ENCODE measurements at places on chromosomes 12 and 14.

DNA sequence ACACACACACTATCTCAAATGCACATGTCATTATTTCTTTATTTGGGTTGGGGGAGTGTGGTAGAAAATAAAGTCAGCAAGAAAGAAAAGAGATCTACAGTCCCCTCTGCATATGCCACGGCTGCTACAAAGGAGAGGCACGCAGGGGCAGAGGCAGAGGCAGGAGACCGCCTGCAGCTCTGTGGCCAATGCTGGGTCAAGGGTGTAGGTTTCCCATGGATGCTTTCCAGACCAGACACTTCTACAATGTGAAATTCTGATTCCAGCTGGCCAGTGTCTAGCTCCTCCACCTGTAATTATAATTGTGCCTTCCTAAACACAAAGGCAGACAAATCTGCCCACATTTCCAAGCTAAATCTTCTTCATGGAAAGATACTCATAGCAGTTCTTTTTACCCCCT, 19.2 kb downstream of the VPS37B start:
- peak; percentile 39 for DNase-seq

- DNase-seq: no peak
Observed at GRCh38 chr12:32483499-32483898, 84.1 kb downstream of the FGD4 start.

DNA sequence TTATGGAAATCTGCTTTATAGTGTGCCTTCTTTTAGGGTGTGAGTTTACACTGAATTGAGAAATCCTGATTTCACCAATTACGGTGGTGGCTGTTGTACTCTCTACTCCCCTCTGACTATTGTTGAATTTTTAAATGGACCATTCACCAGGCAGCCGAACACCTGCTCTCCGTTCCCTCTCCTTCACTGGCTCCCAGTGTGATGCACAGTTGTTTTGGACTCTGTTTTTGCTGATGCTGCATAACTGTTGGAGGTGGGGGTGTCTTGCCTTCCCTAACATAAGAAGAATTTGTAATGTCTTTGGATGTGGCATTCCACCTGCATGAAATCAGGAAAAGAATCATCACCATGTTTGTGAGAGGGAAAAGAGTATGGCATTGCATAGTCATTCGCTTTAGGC, 341.2 kb downstream of the SNAPC1 start:
- no peak for DNase-seq

- DNase-seq: no peak
Observed at GRCh38 chr14:100320157-100320856, 2.8 kb upstream of the SLC25A47 start.

GRCh38 chr12:40691913-40692764, at the start of gene CNTN1:
Gene CNTN1 (plus strand): TSS chr12:40692439.
- DNase-seq: peak; percentile 16

DNA sequence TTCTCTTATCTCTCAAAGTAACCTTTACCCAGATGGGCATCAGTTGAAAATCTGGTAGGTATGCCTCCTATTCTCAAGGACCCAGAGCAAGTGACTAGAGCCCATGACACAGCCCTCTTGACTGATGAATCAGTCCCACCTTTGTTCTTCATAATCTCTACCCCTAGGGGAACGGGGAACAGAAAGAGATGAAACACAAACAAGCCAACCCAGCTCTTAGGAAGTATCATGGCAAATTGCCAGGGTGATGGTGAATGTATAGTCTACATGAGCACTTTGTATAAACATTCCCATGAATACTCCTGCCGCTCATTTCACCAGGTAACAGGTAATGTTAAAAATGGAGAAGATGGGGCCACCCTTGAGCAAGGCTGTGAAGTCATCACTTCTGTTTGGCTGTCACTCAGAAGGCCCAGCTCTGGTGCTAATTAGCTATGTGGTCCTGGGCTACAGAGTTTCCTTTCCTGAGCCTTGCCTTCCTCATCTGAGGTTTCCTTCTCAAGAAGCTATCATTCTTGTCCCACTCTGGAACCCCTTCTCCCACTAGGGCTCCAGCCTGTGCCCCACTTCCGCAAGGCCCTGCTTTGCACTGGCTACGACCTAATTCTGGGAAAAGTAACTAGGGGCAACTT, 161.7 kb downstream of the ANO2 start:
- no peak for DNase-seq

- DNase-seq: no peak
Observed at GRCh38 chr14:103545219-103545914, 16.4 kb downstream of the TRMT61A start.

DNA sequence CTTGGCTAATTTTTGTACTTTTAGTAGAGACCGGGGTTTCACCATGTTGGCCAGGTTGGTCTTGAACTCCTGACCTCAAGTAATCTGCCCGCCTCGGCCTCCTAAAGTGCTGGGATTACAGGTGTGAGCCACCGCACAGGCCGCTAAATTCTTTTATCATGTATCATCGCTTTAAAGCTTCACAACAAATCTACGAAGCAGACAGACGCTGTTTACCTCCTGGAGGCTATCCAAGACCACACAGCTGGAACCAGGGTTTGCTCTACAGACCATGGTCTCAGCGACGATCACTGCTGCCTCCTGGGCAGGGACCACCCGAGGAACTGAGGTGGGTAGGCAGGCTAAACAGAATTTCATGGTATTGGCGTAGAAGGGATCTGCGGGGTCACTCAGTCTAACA, 27.2 kb downstream of the KRT80 start:
- DNase-seq: peak; percentile 52

GRCh38 chr12:115370207-115370606, 686.2 kb upstream of the TBX3 start:
- DNase-seq: no peak

GRCh38 chr12:5377997-5378592, 53.8 kb upstream of the NTF3 start:
- no peak for DNase-seq

GRCh38 chr12:56127888-56128669, at the start of gene ESYT1:
Gene ESYT1 (plus strand): TSS chr12:56128267. CDS start chr12:56128320, 53 bp downstream.
- peak; percentile 100 for DNase-seq

DNA sequence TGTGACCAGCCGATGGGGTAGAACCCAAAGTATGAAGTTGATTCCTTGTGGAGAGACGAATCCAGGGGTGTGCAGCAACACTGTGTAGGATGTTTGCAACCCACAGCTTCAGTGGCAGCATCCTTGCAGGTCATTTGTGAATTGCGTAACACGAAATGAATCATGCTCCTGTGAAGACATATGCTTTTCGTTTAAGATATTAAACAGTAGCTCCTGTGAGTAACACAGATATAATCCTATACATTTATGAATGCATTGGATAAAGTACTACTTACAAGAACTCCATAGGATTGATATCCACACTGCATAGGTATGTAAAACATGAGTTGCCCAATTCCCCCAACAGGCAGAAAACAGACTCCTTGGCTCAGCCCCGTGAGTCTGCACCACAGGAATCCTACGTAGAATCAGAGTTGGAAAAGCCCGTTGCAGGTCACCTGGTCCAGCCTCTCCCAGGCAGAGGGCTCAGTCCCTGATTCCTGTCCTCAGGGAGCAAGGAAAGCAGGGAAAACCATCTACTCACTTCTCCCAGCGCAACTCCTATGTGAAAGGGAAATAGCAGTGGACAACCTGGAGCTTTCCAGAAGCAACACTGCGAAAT, 75.8 kb downstream of the GPATCH2L start:
- DNase-seq: peak; percentile 89

Measured in iris pigment epithelial cell (primary cell).